Activated naive CD4-positive, alpha-beta T cell treated with anti-CD3 and anti-CD28 coated beads, Interleukin-2, amount 10 ng/mL, durations not matched to agents 7 days and 5 days (primary cell): ENCODE measurements at places on chromosomes 3 and 15.

- peak; percentile 37 for DNase-seq
Observed at GRCh38 chr3:32392536-32393302, 1.1 kb downstream of the CMTM7 start.

GRCh38 chr3:50264383-50264963, 4.5 kb upstream of the SEMA3B start:
- no peak for DNase-seq

GRCh38 chr3:105649480-105649879, 219.3 kb downstream of the CBLB start:
- DNase-seq: no peak

- peak; percentile 70 for DNase-seq
Observed at GRCh38 chr15:40282147-40282868, 556 bp downstream of the ANKRD63 start.

DNA sequence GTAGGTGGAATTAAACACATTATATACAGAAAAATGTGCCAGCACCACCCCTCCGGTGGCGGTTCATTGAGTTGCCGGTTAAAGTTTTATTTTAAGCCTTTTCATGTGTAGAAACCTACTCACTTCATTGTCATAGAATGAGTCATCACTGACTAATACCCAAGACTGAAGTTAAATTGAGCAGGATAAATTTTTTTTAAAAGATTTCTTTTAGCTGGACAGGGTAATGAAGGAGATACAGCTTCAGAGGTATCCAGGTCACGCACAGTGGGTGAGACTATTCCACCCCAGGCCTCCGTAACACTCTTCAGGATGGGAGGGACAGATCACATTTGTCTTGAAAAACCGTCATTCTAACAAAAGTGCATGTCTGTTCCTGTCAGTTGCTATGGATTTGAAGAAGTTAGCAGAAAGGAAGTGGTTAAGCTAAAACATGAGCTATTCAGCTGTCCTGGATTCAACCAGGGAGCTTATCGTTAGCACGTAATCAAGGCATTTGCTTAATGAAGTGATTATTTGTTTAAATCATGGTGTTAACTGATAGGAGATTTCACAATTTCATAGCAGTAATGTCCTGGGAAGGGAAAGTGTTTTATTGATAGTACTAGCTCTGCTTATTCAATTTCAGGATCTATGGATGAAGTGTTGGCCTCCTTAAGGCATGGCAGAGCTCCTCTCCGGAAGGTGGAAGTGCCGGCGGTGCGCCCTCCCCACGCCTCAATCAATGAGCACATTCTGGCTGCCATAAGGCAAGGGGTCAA, 23.4 kb downstream of the WHAMM start:
- DNase-seq: no peak

- DNase-seq: peak; percentile 9
Observed at GRCh38 chr3:46707601-46708011, 6.4 kb downstream of the TMIE start.

DNA sequence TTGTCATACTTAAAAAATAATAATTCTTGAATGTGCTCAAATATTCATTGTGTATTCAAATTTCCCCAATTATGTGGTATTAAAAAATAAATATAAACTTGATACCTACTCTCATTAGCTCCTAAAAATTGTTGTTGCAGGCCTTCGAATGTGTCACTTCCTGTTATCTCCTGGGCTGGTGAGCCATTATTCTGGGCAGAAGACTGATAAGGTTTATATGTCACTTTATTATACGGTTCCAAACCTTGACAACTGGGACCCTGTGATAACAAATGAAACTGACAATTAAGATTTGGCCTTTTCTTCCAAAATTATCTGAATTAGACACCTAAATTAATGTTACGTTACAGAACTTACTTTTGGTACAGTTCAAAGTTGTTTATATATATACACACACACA, 15.0 kb downstream of the CEP152 start:
- DNase-seq: no peak

- DNase-seq: no peak
Observed at GRCh38 chr3:38311941-38312340, 29.8 kb downstream of the SLC22A14 start.

DNA sequence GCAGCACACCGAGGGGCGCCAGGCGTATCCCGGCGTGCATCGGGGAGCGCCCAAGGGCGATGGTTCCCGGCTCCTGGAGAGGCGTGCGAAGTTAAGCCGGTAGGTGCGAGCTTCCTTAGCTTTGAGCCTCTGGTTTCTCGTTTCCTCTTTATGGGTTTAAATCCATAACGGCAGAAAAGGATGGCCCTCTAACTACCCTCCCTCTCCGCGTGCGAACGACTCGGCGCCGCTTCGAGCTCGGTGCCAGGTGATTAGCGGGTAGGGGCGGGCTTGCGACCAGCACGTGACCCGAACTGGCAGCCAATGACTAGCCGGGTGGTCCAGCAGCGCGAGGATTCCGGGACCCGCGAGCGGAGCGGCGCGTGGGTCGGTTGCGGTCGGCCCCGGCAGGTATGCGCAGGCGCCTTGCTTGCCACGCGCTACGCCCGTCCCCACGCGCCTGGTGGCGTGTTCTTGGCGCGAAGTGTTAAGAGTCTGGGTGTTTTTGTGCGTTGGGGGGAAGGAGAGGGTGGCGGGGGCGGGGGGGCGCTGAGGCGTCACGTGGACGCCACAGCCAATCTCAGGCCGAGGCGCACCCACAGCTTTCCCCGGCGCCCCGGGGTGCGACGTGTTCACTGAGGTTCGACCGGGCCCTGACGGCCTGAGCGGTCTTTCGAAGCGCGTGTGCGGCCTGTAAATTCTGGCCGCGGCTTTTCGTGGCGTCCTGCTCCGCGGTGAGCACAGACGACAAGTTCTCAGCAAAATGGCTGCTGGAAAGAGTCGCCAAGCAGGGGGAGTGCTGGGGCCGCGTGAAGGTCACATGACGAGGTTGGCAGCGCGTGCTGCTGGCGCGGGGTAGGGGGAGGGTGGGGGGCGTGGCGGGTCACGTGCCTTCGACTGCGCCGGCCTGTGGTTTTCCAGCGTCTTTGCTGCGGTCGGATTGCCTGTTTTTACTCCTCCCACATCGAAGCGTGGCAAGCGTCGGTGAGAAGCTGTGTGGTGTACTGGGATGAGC, 38.7 kb upstream of the MGA start:
- peak; percentile 87 for DNase-seq

- no peak for DNase-seq
Observed at GRCh38 chr3:119763466-119763865, 18.4 kb upstream of the NR1I2 start.

GRCh38 chr3:25843332-25843731, 53.4 kb downstream of the OXSM start:
- no peak for DNase-seq

GRCh38 chr3:25558796-25559195, 105.9 kb downstream of the TOP2B start:
- no peak for DNase-seq

DNA sequence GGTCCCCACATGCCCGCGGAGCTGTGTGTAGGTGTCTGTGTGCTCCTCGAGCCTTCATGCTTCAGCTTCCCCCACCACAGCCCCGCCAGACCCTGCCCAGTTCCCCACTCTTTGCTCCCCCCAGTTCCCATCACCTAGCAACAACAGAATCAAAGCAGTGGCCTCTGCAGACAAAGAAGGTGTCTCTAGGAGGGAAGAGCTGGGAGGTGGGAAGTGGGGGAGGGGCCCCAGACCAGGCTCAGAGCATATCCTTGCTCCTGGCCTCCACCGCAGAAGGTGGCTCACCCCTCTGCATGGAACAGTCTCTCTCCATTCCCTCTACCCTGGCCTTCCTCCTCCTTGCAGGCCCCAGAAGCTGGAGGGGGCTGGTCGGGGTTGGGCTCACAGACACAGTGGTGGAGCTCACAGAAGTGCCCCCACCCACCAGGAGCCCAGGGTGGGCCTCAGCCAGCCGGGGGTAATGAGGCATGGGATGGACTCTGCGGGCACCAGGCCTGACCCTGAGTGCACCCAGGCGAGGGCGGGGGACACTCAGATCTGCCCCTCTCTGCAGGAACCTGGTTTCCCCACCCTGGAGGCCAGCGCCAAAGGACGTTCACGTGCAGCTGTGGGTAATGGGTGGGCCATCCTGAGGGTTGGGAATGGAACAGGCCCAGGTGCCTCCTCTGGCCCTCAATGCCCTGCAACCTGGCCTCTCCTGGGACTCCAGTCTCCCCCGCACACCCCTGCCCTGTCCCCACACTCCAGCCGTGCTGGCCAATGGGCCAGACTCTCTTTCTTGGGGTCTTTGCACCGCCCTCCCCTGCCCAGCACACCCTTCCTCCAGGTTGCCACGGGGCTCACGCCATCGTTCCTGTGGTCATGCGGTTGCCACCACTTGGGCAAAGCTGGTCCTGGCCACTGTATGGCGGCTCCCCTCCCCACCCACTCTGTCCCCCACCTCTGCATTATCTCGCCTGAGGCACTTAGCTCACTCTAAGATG, 53.4 kb downstream of the TPRA1 start:
- no peak for DNase-seq

DNA sequence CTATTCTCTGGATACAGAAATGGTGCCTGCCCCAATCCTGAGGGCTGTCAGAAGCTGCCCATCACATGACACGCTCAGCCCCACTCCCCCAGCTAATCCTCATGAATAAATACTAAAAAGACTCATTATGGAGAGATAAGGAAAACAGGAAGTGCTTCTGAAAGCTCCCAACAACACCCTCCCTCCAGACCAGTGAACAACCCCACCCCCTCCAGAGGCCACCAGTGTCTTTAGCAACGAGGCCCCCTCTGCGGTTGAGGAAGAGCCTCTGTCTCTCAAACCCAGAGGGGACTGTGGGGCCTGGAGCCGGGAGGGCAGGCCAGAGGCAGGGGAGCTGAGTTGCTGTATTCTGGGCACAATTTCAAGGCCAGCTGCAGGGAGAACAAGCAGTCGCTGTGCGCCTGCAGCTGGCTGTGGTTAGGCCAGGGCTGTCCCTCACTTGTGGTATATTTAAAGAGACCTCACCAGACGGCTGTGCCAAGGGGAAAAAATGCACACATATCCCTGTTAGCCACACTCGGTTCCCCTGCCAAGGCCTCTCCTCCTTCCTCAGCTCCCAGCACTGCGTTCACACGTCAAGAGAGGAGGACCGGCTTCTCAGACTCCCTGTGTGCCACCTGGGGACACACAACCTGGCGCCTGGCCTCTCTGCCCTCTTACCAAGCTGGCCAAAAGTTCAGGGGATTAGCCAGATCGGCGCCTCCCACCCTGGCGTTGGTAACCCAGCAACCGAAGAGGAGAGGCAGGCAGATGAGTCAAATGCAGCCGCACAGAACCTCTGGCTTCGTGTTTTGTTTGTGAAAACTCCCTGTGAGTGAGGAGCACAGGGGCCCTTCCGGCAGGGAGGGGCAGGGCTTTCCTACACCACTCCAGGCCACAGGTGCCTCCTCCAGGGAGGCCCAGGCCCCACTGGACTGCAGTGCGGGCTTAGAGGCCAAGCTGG, 101.2 kb upstream of the ETV5 start:
- DNase-seq: no peak

GRCh38 chr15:79222808-79223207, 59.7 kb upstream of the ANKRD34C start:
- no peak for DNase-seq

DNA sequence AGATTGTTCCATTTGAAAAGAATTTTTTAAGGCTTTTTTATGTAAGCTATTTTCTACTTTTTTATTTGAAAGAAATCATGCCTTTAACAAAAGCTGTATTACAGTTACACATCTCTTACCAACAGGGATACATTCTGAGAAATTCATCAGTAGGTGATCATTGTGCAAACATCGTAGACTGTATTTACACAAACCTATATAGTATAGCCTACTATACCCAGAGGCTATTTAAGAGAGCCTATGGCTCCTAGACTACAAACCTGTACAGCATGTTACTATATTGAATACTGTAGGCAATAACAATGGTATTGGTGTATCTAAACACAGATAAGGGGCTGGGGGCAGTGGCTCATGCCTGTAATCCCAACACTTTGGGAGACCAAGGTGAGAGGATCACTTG, 43.1 kb downstream of the PEAK1 start:
- DNase-seq: no peak

DNA sequence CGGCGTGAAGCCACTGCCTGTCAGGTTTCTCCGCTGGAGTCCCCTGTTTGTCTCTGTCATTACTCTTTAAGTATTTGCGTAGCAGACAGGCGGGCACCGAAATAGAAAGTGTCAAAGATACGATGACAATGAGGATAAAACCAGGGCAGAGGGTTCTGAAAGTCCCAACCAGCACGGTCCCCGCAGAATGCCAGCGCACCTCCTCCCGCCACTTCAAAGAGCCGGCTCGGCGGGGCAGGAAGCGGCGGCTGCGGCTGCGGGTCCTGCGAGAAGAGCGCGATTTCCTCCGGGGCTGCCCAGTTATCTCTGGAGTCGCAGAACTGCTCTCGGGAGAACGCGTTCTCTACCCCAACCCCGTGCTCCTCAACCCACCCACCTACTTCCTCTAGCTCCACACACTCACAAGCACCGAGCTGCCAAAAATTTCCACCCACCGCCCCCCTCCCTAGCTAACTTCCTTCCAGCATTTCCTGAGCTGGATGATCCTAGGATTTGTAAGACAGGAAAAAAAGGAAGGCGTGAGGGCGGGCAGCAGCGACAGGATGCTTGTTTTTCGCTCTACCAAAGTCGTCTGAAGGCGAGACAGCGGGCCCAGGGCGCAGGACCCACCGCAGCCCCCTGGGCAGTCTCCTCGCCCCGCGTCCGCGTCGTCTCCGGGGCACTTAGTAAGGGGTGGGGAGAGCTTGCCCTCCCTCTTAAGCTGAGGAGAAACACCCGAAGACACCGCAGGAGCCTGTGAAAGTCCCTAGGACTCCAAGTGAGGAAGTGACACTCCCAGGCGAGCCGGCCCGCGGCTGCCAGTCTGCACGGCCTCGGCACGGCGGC, at the start of gene ARHGAP31:
Gene ARHGAP31, plus strand, starts transcription at position 513 of the 825 bp plus-strand sequence. CDS start 522 bp downstream, outside the sequence.
- peak; percentile 87 for DNase-seq
